Activated CD8-positive, alpha-beta memory T cell treated with anti-CD3 and anti-CD28 coated beads for 48 hours (primary cell): ENCODE measurements at places on chromosomes 11 and 22.

DNA sequence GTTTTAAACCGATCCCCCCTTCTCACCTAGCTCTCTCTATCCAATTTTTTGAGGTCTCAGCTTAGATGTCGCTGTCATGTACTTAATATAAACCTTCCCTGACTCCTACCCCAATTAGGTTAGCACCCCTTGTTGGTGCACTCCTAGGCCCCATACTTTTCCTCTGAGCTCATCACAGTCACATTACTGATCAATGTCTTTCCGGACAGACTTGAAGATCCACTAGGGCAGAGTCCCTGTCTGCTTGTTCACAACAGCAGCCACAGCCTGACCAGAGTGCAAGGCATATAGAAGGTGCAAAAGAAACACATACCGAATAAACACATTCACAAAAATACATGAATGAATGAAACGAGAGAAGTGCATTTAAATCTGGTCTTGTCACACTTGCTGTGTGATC is 261.0 kb upstream of the NARS2 start:
- DNase-seq = no peak

- no peak for DNase-seq
Measured at GRCh38 chr11:118771547-118772288, 19.2 kb downstream of the DDX6 start.

DNA sequence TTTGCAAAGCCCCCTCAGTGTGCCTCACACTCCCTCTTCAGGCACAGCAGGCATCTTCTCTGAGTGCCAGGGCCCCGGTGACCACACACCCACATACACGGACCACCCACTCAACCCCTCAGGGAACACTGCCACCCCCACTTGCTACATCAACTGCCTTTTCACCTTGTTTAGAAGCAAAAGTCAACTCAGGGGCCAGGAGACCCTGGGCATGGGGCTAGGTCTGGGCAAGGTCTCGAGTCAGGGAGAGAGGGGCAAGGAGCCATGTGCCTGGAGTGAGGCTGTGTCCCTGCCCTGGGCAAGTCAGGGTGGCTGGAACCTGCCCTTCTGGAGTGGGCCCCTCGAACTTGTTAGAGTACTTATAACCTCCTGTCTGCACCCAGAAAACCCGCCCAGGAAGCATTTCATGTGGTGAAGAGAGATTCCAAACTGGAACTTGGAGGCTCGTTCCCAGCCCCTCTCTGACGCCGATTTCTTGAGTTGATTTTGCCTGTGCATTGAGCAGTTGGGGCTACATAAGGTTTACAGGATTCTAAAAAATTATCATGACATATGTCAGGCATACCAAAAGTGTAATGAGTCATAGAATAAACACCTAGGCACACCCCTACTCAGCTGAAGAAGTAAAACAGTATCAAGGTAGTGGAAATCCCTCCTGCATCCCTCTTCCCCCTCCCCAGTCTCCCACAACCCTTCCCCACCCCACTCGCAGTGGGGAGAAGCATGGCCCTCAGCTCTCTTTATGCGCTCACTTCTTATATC is 74.3 kb downstream of the MYEOV start:
- DNase-seq = no peak

- DNase-seq = no peak
Measured at GRCh38 chr22:47337161-47337621, 574.7 kb downstream of the TBC1D22A start.

DNA sequence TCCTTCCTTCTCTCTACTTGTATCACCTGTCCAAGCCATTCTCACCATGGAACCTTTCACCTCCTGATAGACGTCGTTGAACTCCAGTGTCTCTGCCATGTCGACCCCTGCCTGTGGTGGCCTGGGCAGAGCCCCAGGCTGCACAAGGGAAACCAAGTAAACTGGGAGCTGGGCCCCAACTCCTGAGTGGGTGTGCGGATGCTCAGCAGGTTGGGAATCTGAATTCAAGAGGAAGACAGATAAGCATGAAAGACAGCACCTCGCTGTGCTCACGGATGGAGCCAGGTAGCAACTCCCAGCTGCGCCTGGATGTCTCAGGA is 709 bp downstream of the SSRP1 start:
- no peak for DNase-seq

DNA sequence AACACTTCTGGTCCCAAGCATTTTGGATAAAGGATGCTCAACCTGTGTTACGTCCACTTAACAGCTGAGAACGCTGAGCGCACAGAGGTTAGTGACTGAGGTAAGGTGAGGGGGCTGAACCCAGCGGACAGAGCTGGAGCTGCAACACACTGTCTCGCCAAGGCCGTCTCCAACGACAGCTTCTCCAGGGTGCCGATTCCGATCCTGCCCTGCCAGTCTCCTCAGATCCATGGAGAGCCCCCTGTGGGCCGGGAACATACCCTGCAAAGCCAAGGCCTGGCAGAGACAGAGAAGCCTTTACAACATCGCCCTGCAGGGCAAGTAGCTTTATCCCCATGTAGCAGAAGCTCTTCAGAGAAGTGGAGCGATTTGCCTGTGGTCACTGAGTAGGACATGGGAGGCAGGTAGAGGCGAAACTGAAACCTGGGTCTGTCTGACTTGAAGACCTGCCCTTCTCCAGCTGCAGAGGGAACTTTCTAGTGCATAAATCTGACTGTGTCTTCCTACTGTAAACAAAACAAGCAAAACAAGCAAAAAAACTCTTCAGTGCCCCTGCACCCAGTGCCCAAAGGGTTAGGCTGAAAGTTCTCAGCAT is 72.8 kb downstream of the SCUBE1 start:
- DNase-seq = no peak

DNA sequence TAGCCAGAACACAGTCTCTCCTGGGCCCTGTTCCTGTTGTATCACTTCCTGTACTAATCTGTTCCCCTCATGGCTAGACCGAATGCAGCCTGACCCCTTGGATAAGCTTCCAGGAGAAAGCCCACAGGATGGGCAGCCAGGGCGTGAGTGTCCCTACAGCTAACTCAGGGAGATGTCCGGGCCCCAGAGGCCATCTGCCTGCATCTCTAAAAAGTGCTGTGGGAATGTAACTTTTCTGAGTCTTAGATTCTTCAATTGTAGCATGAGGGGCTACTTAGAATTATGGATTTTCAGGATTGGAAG is 7.7 kb upstream of the MALAT1 start:
- no peak for DNase-seq

GRCh38 chr11:46381048-46381818 is at the start of gene MDK:
MDK (plus strand) TSS chr11:46381669; CDS start chr11:46382058, 389 bp downstream.
- no peak for DNase-seq

- DNase-seq = no peak
Measured at GRCh38 chr11:69465236-69466000, 16.0 kb upstream of the LINC01488 start.

DNA sequence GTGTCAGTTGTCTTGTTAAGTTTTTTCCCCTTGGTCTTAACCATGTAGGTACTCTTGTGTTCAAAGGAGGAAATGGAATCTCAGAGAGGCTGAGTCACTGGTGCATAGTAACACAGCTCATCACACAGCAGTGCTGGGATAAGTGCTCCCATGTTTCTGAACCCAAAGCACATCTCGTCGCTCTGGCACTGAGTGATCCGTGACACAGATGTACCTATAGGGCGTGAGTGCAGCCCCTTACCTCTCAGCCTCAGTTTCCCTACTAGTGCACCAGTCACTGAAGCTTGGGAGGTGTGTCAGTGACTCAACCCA is 234.0 kb downstream of the ST3GAL4 start:
- DNase-seq = no peak

- no peak for DNase-seq
Measured at GRCh38 chr11:109970516-109971183, 122.5 kb upstream of the ZC3H12C start.

- no peak for DNase-seq
Measured at GRCh38 chr11:33055375-33055774, 16.0 kb downstream of the TCP11L1 start.

- DNase-seq = peak; percentile 54
Measured at GRCh38 chr11:67373648-67374570, 511 bp upstream of the CLCF1 start.

DNA sequence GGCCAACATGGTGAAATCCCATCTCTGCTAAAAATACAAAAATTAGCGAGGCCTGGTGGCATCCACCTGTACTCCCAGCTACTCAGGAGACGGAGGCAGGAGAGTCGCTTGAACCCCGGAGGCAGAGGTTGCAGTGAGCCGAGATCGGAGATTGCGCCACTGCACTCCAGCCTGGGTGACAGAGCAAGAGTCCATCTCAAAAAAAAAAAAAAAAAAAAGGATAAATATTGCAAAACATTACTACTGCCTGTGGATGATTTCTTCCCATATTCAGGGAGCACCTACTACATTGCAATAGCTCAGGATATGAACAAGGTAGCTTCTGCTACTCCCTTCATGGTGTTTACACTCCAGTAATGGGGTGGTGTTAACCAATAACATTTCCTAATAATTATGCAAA is 980.6 kb downstream of the NTM start:
- DNase-seq = no peak

- no peak for DNase-seq
Measured at GRCh38 chr11:17498058-17498457, 21.4 kb upstream of the ABCC8 start.

- no peak for DNase-seq
Measured at GRCh38 chr22:45885171-45885840, 91.7 kb downstream of the WNT7B start.

DNA sequence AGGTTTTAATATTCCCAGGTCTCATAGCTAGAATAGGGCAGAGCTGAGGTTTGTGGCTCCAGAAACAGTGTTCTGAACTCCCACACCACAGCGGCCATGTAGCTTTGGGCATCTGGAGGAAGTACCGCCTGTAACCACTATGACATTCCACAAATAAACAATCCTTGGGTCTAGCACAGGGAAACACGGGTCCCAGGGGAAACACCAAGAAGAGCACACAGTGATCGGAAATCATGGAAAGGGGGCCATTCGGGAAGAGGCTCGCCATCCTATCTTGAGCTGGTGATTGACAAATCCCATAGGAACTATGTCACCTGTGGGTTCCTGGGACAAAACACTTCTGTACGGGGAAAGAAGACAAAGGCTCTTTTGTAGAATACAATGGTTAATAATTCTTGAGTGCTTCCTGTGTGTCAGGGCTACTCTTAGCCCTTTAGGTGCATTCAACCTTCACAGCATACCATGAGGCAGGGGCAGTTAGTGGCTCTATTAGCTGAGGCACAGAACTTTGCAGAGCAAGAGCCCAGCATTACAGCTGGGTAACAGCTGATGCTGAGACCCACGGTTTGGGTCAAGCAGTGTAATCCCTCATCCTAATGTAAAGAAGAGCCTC is 514.2 kb downstream of the NTM start:
- no peak for DNase-seq

DNA sequence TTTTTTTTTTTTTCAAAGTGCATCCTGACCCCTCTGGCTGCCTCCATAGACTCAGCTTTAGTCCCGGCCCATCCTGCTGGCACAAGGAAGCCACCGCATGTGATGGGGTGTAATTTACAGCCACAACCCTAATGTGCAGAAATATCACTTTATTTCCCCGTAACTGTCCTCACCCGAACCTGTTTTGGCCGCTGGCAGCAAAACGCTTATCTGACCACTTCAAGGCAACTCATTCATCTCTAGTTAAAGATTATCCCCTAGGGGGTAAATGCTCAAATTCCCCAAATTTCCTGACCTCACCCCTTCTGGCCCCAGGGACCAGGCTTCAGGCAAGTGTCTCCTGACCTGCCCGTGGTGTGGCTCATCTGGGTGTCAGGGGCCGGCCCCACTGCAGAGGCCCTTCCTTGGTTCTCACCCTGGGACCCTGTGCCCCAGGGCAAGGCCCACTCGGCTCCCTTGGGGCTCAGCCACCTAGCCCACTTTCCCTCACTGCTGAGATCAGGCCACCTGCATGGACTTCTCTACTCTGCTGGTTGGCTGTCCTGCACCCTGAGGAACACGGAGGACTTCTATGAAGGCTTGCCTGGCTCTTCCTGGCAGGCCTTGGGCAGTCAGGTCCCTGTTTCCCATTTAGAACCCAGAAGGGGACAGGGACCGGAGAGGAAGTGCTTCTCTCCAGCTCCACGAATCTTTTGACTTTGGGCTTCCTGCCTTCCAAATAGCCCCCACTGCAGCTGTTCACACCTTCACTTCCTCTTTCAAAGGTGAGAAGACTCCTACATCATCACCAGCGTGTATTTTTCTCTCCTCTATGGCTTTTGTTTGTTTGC is 53.3 kb downstream of the WNT11 start:
- DNase-seq = no peak

DNA sequence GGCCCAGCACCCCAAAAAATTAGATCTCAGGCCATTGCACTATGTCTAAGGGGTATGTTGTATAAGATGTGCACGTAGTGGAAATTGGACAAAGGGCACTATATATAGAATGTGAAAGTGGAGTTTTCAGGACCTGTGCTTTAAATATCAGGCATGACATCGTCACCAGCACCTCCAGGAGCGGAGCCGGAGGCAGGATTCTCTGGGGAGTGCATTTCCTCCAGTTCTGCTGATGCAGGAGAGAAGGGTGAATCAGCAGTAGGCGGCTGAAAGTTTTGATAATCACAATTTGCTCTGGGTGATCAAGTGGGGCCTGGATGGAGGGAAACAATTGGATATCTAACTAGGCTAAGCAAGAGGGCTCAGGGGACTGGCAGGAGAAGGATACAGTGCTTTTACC is 69.1 kb upstream of the NTM start:
- DNase-seq = no peak

GRCh38 chr11:126162306-126163030 is 49.0 kb downstream of the RPUSD4 start:
- no peak for DNase-seq

- DNase-seq = no peak
Measured at GRCh38 chr11:27451244-27451965, 21.2 kb downstream of the LGR4 start.

GRCh38 chr22:19959043-19959586 is 17.5 kb upstream of the TXNRD2 start:
- DNase-seq = no peak

DNA sequence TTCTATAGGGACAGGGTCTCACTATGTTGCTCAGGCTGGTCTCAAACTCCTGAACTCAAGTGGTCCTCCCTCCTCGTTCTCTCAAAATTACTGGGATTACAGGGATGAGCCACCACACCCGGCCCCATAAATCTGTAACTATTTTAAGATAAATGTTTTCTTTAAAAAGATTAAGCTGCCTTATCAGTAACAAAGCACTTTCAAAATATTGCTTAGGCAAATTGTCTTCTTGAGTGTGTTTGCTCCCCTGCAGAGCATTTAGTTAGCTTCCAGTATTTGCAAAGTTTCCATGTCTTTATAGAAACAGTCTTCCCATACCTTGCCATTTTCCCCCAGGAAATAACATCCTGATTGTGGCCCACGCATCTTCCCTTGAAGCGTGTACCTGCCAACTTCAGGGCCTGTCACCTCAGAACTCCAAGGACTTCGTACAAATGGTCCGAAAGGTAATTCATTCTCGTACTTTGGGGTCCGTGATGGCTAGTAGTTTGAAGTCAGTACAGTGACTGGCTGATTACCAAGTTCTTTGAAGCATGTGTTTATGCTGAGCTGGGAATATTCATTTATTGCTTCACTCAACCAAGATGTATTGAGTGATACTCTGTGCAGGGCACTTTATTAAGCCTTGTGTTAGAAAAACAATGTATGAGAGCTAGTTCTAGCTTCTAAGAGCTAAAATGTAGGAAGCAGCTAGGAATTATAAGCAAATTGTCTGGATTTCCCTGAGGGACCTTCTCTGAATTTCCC is 30.4 kb upstream of the CRTAM start:
- DNase-seq = no peak

- DNase-seq = no peak
Measured at GRCh38 chr11:106399076-106399511, 321.6 kb downstream of the AASDHPPT start.
